ENCODE measurements at places on chromosomes 6 and 20.

DNA sequence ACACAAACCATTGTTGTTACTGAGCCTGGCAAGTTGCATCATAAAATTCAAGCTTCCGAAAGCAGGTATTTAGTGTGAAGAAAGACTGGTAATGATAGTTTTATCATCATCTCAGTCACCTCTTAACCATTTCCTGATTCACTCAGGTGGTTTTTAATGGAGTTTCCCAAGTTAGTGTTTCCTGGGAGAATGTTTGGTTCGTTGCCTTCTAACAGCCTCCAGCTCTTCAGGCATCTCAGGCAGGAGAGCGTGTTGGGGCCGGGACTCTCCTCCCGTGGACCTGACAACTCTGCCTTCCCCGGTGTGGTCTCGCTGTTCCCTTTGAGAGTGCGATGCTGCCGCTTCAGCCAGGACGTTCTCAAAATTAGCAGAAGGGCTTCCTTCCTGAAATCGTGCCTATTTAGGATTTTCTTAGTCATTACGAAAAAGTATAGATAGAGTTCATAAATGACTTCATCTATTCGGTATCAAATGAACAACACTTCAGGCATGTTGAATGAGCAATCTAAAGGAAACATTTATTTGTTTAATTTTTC is 105.0 kb upstream of the QKI start:
- peak; percentile 35 for DNase-seq

- no peak for DNase-seq
Observed at GRCh38 chr6:136093835-136094234, 156.3 kb downstream of the MTFR2 start.

- DNase-seq = no peak
Observed at GRCh38 chr6:88031550-88031949, 16.1 kb upstream of the SPACA1 start.

- no peak for DNase-seq
Observed at GRCh38 chr20:51084593-51085377, 61.9 kb upstream of the KCNG1 start.

GRCh38 chr20:47501482-47502270 is at the start of gene NCOA3:
Gene NCOA3 (plus strand): TSS chr20:47501887. CDS start chr20:47622248, 120,361 bp downstream.
- DNase-seq = peak; percentile 98

DNA sequence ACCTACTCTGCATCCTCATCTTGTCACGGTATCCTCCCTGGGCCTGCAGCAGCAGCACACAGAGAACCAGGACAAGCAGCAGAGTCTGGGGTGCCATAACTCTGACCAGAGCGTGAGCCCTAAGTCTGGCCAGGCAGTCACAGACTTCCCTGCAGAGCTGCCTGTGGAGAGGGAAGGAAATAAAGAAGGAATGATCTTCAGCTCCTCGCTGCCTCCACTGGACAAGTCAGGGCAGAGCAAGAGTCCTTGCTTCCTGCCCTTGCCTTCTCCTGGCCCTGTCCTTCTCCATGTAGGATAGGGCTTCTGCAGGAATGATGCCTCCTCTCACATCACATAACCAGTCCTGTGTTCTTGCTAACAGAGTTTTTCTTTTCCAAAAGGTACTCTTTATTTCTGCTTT is 15.9 kb upstream of the WFDC11 start:
- DNase-seq = no peak

All from SJSA1 (cell line).